ENCODE measurements at places on chromosomes 4 and X.
A peak's percentile ranks its signal among the peaks of the same experiment; 100 is the strongest.

- no peak for DNase-seq
Observed at GRCh38 chr4:33381816-33382215, 2661.6 kb downstream of the PCDH7 start.

DNA sequence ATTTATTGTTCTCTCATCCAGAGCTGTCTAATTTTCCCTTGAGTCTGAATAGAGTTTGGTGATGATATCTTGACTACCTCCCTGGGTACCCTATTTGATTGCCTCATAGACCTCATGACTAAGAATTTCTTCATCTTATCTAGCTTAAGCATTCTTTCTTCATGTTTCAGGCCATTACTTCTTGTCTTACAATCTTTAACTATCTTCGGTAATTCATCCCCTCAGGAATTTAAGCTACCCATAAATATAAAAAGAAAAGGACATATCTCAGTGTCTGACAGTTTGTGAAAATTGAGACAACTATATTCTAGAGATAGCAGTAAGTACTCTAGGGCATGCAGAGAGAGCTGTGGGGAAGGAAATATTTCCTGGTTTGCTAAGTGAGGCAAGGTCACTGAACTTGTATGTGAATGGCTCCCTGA is 466.1 kb upstream of the GRID2 start:
- no peak for DNase-seq

- no peak for DNase-seq
Observed at GRCh38 chr4:92257931-92258857, 45.6 kb upstream of the GRID2 start.

DNA sequence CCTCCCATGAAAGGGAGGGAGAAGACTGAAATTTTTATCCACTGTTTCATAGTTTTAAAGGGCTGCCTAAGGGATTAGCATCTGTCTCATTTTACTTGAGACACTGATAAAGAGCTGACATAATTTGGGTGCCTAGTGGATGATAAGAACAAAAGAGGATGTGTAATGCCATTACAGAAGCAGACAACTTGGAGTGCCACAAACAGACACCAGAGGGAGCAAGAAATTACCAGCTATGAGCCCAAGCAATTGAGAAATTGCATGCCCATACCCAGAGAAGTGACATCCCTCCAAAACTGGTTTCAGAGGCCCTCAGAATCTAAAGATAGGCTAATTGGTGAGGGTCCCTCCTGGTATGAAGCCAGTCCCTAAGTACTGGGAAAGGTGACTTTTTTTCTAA is 38.5 kb upstream of the POU3F4 start:
- no peak for DNase-seq

GRCh38 chrX:43423876-43424275 is 232.2 kb upstream of the MAOA start:
- DNase-seq, result no peak

DNA sequence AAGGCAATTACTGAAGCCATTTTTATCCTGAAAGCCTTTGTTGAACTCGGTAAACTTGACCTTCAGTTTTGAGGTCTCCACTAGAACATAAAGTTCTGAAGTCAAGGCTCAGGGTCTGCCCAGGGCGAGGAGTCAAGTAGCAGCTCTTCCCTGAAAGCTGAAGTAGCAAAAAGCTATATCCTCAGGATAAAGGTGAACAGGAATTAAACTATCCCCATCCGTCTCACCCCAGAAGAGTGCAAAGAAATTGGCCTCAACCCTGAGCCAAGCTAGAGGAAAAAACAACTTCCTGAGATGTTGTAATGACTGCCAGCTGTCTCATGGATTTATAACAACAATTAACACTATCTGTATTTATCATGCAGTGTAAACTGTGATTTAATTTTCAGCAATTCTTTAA is 590.8 kb downstream of the SPRY1 start:
- DNase-seq, result no peak

- DNase-seq, result no peak
Observed at GRCh38 chr4:121749225-121749624, 15.7 kb downstream of the SMIM43 start.

DNA sequence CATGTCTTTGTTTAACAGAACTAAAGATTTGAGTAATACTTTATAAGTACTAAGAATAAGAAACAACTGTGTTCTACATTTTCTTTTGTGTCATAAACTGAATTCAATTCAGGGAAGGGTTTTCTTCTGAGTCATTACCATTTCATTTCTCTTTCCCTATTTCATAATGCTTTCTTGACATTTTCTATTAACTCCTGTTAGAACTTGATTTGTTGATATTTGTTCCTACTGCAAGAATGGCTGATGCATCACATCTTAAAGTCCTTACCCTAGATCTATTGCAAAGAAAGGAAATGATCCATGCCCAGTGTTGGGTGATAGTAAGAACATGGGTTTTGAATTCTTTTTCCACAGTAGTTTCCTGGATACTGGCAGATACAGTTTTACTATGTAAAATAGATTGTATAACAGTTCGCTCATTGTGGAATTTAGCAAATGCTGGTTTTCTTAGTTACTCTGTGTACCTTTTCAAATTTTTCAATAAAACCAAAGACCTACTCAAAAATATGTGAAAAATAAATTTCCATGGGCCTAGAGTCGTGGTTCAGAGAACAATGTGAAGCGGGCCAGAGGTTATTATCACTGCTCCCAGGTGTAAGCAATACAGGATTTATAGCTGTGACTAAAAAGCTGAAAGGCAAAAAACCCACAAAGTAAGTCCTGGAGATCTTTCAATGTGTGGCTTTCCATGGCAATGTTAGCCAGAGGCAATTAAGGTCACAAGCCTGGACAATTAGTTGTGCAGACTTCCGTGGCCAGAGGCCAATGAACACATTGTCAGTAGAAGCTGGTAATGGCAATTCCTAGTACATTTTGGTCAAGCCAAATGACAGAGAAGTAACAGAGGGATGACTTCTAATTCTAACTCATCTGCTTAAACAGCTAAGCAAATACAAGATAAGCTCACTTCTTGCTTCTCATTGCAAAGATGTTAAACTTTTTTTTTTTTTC is 127.3 kb upstream of the FAT4 start:
- DNase-seq, result no peak

DNA sequence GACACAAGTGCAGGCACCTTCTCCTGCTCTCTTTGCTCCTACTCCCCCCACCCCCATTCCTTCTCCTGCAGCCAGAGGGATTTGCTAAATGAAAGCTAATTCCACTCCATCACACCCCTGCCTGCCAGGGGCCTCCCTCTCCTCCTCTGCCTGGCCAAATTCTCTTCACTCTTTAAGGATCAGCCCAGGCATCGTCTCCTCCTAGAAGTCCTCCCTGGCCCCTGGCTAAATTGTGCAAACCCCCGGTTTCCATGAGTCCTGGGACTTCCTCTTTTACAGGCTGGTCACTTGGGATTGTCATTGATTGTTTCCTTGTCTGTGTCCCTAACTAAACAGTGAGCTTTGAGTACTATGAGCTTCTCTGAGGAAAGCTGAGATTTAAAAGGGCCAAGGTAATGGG is 8.7 kb upstream of the ABLIM2 start:
- DNase-seq, result no peak

DNA sequence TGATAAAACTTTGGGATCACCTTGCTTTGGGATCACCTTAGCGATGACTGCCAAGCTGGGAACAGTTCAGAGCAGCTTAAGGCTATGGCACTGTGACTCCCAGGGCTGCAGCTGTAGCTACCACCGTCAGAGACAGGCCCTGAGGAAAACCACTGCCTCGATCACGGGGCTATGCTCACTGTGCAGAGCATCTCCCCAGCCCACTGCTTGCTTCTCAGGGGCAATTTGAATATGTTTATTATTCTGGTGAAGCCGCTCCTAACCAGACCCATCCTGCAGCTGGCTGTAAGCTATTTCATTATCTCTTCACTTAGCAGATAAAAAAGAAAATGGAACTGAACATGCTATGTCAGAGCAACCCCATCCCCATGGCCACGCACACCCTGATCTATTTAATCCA is 328.5 kb downstream of the EVC2 start:
- no peak for DNase-seq

- no peak for DNase-seq
Observed at GRCh38 chr4:114057746-114058145, 78.3 kb upstream of the ARSJ start.

GRCh38 chr4:88897180-88897579 is 159.8 kb downstream of the FAM13A start:
- no peak for DNase-seq

DNA sequence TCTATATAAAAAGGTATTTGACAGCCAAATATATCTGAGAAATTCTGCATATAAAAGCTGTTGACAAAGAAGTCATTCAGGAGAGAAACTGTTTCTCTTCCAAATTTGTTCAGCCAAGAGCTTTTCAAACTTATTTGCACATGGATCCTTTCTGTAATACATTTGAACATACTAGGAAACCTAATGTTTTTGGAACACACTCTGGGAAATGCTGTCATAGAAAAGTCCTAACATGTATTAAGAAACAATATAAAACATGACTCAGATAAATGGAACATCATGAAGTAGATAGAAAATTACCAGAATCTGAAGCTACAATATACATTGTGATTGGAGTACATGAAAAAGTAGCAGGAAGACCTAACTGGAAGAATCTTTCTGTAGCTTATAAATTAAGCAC is 781.5 kb upstream of the EPHA5 start:
- DNase-seq, result no peak

GRCh38 chr4:121827853-121828252 is 4.2 kb upstream of the CCNA2 start:
- no peak for DNase-seq

GRCh38 chrX:40062525-40063155 is 35.1 kb downstream of the BCOR start:
- DNase-seq, result peak; percentile 22

DNA sequence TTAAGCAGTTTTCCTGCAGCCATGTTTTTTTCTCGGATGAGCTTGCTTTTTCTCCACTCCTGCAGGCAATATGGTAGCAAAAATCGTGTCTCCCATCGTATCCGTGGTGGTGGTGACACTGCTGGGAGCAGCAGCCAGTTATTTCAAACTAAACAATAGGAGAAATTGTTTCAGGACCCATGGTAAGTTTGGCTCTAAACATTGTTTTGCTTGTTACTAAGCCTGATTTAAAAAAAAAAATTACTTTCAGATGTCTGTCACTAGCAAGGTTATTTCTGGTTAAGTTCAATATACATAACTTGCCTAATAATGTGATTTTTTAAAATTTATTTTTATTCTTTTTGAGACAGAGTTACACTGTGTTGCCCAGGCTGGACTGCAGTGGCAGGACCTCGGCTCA is 17.5 kb upstream of the GYG2 start:
- no peak for DNase-seq

All from putamen (tissue), 1 donor.